Hippocampal formation (tissue), 2 donors: ENCODE measurements at places on chromosomes 1 and 21.

- DNase-seq: no peak
Measured at GRCh38 chr21:17002594-17003257, 510.1 kb upstream of the CXADR start.

DNA sequence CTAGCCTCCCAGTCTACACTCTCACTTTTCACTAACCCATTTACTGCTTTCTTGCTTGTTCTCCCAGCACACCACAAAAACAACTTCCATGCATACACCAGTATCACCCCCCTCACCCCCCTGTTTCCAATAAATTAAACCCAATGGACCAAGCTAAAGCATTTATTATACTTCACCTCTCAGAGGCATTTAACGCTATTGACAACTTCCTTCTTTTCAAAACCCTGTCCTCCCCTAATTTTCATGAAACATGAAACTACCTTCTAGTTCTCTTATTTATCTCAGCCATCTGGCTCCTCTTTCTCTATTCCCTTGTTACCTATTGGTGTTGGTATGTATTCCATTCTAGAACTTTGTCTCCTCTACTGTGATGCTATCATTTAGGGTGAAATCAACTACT lies 32.3 kb downstream of the PTPRC start:
- DNase-seq: no peak

GRCh38 chr1:156128308-156128653 lies 13.8 kb downstream of the LMNA start:
- DNase-seq: no peak

DNA sequence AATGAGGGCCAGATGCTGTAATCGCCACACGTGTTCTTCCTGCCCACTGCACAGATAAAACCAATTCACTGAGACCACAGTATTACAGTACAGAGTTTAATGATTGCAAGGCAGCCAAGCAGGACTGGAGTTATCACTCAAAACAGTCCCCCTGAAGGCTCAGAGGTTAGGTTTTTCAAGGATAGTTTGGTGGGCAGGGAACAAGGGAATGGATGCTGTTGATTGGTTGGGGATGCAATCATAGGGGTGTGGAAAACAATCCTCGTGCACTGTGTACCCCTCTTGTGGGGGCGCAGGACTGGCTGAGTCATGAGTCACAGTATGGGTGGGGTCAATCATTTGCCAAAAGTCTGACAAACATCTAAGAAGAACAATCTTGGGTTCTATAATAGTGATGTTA lies 12.4 kb upstream of the USP1 start:
- DNase-seq: no peak

GRCh38 chr1:245211035-245211749 lies 56.4 kb downstream of the KIF26B start:
- no peak for DNase-seq

DNA sequence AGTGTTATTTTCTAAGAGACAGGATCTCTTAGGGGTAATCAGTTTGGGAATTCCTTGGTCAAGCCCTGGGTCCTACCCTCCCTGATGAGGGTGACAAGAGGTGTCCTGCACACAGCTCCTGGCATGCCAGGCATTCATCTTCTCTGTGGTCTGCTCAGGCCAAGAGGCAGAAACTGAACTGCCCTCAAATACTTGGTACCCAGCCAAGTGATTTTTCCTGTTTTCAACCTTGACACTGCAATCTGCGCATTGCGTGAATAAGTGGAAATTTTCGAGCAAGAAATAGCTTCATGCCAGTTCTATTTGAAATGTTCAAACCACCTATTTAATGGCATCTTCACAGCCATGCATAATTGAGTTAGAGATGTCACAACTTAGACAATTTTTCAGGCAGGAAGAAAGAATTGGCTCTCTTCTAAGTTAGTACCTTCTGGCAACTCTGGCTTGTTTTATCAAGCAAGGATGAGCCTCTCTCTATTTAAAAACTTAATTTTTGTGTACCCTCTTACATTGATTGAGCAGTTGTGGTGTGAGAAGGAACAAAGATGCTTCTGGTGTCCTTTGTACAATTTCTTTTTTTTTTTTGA lies 27.0 kb downstream of the DNM3 start:
- no peak for DNase-seq

DNA sequence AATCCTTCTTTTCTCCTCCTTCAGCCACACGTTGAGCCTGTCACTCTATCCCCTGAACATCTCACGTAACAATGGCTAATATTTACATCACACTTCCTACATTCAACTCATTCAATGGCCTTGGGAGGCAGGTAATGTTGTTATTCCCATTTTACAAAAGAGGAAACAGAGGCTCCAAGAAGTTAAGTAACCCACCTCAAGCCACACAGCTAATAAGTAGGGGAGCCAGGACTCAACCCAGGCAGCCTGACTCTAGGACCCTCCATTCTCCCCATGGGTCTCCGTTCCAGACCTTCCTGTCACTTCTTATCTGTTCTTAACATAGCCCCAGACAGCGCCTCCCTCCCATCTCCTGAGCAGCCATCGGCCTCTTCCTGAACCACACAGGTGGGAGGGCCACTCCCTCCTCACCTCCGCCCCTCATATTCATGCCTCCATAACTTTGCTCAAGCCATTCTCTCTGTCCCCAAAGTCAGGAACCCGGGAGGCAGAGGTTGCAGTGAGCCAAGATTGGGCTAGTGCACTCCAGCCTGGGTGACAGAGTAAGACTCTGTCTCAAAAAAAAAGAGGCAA lies 2.2 kb downstream of the PADI4 start:
- DNase-seq: no peak

DNA sequence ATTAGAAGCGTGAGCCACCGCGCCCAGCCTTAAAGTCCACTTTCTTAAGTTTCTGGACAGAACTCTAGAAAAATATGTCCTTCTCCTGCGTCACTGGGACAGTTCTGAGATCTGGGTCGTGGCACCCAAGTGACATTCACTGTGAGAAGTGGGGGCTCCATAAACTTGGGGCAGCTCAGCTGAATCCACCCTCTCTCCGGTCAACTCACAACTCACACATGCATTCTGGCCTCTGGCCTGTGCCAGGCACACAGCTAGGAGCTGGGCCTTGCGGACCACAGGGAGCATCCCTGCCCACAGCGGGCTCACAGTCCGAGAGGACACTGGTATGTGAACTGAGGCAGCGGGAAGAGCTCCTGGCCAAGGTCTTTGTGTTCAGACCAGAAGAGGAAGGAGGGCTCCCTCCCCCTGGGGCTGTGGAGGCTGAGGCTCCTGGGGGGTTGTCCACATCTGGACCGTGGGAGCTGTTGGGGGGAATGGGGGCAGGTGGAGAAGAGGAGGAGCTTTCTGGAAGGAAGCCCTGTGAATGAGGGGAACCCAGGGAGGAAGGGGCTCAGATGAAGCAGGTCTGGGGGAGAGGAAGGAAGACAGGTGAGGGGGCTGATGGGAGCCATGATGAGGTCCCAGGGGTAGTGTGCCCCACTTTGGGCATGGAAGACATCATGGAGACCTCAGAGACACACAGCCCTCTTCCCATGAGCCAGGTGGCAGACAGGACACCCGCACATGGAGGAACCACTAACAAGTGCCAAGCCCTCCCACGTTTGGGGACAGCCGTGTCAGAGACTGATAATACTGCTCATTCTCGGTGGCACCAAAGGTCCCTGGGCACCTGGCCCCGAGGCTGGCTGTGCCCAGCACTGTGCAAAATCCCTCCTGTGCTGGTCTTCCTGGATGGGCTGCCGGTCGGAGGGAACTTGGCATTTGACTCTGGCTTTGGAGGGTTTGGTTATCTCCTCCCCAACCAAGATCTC lies 191.0 kb upstream of the VAMP3 start:
- no peak for DNase-seq

- no peak for DNase-seq
Measured at GRCh38 chr1:214107322-214108096, 119.7 kb downstream of the PROX1 start.

DNA sequence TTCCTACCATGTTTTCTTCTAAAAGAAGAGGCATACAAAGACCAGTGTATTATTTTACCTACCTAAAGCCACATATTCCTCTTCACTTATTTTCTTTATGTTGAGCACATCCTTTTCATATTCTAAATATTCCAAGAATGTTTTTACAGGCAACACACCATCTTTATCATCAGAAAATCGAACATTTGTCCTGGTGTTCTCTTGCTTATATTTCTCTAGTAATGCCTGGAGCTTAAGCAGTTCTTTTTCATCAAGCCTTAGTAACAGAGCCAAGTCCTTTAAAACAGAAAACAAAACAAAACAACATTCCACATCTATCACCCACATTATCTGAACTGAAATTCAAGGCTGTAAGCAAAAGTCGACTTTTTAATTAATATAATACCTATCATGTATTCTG lies 88.7 kb downstream of the IARS2 start:
- DNase-seq: no peak

DNA sequence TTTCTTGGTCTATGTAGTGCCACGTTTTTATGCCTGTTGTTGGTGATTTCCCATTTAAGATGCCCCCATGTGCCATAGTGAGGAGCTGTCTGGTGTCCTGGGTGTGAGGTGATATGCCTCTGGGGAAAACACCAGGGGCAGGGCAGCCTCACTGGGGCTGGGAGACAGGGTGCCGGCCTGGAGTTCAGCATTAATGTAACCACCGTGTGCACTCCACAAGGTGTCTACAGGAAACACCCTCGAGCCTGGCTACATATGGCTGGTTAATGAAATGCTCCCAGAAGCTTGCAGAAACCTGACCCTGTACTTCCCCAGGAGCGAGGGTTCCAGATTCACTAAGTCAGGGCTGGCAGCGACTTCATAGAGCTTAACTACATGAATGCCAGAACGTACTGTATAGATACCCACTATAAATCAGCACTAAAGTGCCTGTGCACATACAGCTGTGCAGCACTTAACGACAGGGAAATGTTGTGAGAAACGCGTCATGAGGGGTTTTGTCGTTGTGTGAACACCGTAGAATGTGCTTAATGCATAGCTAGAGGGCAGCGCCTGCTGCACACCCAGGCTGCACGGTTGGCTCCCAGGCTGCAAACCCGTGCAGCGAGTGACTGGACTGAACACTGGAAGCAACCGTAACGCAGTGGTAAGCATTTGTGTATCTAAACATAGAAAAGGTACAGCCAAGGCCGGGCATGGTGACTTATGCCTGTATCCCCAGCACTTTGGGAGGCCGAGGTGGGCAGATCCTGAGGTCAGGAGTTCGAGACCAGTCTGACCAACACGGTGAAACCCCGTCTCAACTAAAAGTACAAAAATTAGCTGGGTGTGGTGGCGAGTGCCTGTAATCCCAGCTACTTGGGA lies 10.4 kb downstream of the TFF2 start:
- DNase-seq: no peak

DNA sequence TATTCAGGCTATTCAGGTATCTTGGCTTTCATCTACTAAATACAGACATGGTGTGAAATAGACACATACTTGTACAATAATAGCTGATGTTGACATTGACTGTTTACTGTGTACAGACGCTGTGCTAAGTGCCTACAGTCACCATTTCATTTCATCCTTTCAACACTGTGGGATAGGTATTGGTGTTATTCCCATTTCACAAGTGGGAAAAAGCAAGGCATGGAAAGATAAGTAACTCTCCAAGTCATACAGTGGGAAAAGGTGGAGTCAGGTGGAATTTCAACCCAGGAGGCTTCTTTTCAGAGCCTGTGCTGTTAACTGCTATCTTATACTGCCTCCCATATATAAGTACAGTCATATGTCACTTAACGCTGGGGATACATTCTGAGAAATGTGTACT lies 49.6 kb upstream of the ATP1A1 start:
- no peak for DNase-seq
